Germinal center (tissue), 1 donor: ENCODE measurements at places on chromosomes 4 and X.

DNA sequence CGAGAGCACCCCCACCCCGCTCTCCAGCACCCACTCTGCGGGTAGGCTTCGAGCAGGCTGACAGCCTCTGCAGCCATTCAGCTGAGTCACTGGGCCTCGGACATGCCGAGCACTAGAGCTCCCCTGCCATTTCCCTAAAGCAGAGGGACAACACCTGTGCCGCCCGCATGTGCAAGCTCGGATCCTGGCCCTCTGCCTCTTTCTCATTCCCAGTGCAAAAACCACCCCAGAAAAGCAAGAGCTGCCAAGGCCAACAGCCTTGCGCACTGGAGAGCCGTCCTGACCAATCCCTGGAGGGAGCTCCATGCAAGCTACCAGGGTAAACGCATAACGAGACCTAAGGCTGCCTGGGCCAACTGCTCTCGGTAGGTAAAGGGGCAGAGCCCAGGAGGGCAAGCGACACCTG is 5.3 kb downstream of the HCFC1 start:
- DNase-seq, result no peak

- DNase-seq, result no peak
Observed at GRCh38 chr4:24451870-24452269, 132.5 kb downstream of the DHX15 start.

- DNase-seq, result no peak
Observed at GRCh38 chr4:71334465-71334882, 4.3 kb upstream of the SLC4A4 start.

- peak; percentile 27 for DNase-seq
Observed at GRCh38 chrX:109886122-109886761, 116.7 kb upstream of the TMEM164 start.

- no peak for DNase-seq
Observed at GRCh38 chrX:150198776-150199175, 164.3 kb upstream of the MAMLD1 start.

GRCh38 chr4:12409507-12410190 is 981.0 kb upstream of the HS3ST1 start:
- DNase-seq, result no peak

DNA sequence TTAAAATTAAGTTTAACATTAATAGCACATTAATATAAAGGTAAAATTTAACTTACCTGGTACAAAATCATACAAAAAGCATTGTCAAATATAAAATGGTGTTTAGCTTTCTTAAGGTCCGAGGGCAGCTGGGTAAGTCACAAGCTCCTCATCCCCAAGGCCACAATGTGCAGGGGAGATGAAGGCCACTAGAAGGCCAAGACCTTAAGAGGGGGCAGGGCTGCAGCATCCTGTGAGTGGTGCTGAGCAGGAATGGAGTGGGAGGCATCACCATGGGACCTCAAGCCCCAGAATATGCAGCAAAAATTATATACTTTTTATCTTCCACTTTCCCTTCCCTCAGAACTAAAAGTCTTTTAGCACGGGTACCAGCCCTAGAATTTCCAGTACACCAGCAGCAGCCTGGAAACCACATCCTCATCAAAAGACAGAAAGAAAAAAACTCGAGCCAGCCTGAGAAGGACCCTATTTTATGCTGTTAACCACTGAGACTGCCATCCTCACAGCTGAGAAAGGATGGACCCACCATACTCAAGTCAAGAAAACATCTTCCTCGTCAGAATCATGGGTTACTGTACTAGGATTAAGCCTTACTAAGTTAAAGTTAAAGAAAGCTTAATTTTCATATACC is 13.0 kb upstream of the RHOXF2 start:
- DNase-seq, result no peak

- no peak for DNase-seq
Observed at GRCh38 chr4:132530861-132531260, 618.2 kb upstream of the PCDH10 start.

GRCh38 chrX:151901826-151902225 is 10.9 kb upstream of the MAGEA4 start:
- DNase-seq, result no peak

DNA sequence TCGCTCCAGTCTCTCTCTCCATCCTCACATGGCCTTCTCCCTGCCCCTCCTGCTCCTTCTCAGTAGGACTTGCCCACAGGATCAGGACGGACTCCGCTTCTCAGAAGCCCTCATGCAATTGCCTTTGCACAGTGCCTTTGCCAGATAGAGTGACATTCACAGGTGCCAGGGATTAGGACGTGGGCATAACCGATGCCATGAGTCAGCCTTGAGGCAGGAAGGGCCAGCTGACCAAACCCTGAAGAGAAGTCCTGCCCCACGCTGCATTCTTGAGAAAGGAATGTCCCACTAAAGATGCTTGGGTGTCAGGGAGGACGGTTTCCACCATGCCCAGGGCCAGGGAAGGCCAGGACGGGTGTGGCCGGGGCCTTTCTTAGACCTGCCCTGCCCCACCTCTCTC is 6.6 kb upstream of the GRPEL1 start:
- DNase-seq, result no peak

DNA sequence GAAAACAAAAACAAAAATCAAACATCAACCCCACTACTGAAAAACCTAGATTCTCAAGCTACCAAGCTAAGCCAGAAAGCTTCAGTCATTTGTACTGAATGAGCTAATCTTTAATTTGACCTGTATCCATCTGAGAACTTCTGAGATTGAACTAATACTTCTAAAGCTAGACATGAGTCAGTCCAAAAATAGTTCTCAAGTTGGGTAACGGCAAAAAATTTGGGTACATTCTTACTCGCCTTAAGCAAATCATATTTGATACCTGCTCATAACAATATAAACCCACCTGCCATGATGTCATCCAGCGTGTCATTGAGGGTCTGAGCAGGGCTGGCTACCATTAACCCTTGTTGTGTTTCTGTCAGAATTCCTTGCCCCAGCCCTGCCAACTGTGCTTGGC is 69.7 kb upstream of the COX18 start:
- no peak for DNase-seq

GRCh38 chr4:109211671-109212070 is 90.8 kb downstream of the COL25A1 start:
- no peak for DNase-seq

DNA sequence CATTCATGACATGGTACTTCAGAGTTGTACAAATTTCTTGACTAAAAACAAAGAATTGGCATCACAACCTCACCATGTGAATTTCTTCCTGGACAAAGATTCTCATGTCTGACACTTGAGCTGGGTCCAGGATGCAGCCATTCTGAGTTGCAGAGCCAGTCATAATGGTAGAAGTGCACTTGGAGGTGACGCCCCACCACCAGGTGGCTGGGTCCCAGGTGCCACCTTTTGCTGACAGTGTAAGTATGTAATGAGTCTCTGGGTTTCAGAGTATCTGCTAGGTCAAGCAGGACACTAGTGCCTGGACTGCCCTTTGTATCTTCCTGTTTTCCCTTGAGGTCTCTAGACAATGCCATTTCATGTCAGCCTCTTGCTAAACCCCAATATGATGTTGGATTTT is 36.6 kb upstream of the WDR1 start:
- DNase-seq, result no peak

- DNase-seq, result no peak
Observed at GRCh38 chrX:119759248-119759766, 919 bp downstream of the SOWAHD start.

- DNase-seq, result no peak
Observed at GRCh38 chrX:80021621-80022020, 7.1 kb downstream of the TBX22 start.

GRCh38 chrX:41824551-41824950 is 98.8 kb downstream of the CASK start:
- no peak for DNase-seq

- DNase-seq, result no peak
Observed at GRCh38 chrX:82081027-82081426, 879.1 kb downstream of the SH3BGRL start.

DNA sequence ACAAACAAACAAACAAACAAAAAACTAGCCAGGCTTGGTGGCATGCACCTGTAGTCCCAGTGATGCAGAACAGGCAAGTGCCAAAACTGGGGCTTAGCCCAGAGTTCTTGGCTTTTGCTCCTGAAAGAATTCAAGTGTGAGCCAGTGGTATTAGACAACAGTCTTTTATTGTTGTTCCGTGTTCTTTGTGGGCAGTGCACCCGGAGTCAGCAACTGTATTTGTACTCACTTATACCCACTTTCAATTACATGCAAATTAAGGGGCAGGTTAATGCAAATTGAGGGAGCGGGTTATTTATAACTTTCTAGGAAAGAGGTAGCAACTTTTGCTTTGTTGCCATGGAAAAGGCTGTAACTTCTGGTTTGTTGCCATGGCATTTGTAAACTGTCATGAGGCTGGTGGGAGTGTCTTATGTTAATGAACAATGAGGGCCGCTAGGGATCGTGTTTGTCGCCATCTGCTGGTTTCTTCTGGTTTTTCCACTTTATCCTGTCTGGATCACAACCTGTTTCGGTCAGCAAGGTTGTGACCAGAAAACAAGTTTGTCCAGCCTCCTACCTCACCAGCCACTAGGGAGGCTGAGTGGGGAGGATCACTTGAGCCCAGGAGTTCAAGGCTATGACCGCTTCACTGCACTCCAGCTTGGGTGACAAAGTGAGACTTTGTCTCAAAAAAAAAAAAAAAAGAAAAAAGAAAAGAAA is 88.8 kb upstream of the ESX1 start:
- DNase-seq, result peak; percentile 5

DNA sequence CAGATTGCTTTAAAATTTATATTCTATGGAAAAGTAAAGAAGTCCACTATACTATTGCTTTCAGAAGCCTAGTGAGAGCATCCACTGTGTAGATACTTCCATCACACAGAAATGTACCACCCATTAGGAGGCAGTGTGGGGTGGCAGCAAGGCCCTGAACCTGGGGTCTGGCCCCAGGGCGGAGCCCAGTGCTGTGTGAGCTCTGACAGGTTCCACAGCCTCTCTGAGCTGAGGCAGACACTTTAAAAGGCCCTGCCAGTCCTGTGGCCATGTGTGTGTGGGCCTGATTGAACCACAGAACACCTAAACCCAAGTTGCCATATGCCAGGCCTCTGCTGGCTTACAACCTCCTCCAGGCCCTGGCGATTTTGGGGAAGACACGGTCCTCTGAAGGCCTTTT is 49.2 kb downstream of the PHKA2 start:
- DNase-seq, result no peak

DNA sequence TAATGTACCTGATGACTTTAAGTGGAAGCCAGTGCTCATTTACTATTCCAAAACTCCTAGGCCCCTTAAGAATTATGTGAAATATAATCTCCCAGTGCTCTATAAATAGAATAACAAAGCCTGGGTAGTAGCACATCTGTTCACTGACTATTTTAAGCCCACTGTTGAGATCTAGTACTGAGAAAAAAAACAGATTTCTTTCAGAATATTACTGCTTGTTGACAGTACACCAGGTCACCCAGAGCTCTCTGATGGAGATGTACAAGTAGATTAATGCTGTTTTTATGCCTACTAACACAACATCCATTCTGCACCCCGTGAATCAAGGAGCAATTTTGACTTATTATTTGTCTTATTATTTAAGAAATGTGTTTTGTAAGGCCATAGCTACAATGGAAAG is 75.7 kb downstream of the FAM47C start:
- no peak for DNase-seq

DNA sequence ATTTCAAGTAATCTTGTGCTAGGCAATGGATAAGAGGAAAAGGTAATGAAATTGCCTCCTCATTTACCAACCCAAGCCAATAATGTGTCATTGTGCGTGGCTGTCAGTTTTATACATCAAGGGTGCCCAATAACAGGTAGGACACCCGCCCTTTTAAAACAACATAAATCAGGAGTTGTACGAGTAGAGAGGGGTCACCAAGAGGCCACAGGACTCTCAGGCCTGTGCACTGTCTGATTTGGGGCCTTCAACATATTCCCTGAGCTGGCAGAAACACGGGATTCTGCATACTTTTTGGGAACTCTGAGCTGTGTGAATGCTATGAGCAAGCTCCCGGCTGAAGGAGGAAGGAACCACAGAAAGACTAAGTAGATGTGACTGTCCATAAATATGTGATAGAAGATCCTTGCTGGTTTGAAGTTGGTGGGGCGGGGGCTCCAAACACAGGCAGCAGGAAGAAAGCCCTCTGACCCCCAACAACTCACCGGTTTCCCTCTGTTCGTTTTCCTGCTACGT is 82.7 kb upstream of the MAML3 start:
- no peak for DNase-seq

GRCh38 chrX:109268340-109268739 is 213.5 kb downstream of the GUCY2F start:
- DNase-seq, result no peak

DNA sequence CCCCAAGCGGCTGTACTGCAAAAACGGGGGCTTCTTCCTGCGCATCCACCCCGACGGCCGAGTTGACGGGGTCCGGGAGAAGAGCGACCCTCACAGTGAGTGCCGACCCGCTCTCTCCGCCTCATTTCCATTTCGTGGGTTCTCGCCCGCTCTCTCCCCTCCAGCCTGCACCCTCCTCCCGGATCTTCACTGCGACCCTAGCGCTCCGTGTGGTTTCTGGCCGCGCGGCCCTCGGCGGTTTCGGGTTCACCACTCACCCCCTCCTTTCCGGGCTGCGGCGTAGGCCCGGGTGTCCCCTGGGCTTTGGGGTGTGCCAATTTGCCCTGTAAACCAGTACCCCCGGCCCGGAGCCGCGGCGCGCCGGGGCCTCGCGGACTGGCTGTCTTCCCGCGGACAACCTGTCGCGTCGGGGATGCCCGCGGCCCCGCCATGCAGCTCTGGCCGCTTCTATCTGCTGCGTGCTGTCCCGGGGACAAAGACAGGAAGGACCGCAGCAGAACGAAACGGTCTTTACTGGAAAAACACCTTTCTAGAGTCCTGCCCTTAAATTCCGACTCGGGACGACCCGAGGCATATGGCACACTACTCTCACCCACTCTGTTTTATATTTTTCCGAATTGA is 737 bp downstream of the FGF2 start:
- DNase-seq, result peak; percentile 68

GRCh38 chr4:36823199-36823967 is 421.2 kb upstream of the NWD2 start:
- DNase-seq, result no peak

DNA sequence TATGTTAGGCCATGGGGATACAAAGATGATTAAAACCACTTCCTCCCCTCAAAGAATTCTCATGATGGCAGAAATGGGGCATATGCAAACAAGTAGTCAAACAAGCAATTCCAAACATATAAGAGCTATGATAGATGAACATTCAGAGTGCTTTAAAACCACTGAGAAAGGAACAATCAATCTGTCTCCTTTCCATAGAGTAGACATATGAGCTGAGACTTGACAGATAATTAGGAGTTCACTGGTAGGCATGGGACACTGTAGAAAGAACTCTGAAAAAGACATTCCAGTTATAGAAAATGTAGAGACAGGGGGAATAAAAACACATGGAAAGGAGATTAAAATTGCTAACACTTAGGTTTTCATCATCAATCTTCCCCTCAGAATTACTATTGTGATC is 372.8 kb downstream of the KLHL4 start:
- DNase-seq, result no peak

- no peak for DNase-seq
Observed at GRCh38 chr4:99629962-99630554, 27.6 kb downstream of the C4orf54 start.

DNA sequence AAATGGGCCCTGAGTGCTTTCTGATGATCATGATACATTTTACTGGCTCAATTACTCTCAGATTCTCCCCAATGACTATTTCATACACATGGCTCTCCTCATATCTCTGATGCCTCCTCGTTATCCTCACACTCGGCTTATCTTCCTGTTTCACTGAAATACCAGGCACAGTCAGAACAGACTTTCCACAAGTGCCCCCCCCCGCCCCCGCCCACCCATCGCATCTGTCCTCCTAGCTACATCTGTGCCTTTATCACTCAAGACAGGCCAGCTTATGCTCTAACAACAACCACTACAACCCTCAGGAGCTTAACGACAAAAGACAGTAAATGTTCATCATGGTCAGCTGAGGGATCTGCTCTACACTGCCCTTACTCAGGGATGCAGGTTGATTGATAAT is 610.6 kb upstream of the DIPK2B start:
- no peak for DNase-seq
